Adrenal gland (tissue), 19 donors: ENCODE measurements at places on chromosomes 16 and 17. TPM values are rescaled to one million over a fixed set of nuclear protein-coding genes. Genes with fewer than 3 reads are reported as not detected.

STX1B gene
- polyA plus RNA-seq, result 1.2 TPM

KRT27 gene
- 0.34 TPM for polyA plus RNA-seq

DNASE1L2 gene
- 6.0 TPM for polyA plus RNA-seq

C17orf113 gene
- polyA plus RNA-seq, result 0.72 TPM

TP53I13 gene
- polyA plus RNA-seq, result 4.2 TPM

ASPA gene
- 2.6 TPM for polyA plus RNA-seq

CYBA gene
- polyA plus RNA-seq, result 258 TPM

KRT16 gene
- 2.6 TPM for polyA plus RNA-seq

RTN4RL1 gene
- polyA plus RNA-seq, result 2.4 TPM

FAM83G gene
- polyA plus RNA-seq, result 2.5 TPM

CSH2 gene
- not detected for polyA plus RNA-seq

SMTNL2 gene
- not detected for polyA plus RNA-seq

HES7 gene
- not detected for polyA plus RNA-seq

EVPLL gene
- 0.47 TPM for polyA plus RNA-seq

ACE gene
- 7.7 TPM for polyA plus RNA-seq
